ENCODE measurements at places on chromosomes 4 and X.

- DNase-seq = no peak
Observed at GRCh38 chrX:133923113-133923512, 62.3 kb downstream of the GPC3 start.

GRCh38 chrX:68681443-68681941 lies 34.0 kb downstream of the STARD8 start:
- no peak for DNase-seq

DNA sequence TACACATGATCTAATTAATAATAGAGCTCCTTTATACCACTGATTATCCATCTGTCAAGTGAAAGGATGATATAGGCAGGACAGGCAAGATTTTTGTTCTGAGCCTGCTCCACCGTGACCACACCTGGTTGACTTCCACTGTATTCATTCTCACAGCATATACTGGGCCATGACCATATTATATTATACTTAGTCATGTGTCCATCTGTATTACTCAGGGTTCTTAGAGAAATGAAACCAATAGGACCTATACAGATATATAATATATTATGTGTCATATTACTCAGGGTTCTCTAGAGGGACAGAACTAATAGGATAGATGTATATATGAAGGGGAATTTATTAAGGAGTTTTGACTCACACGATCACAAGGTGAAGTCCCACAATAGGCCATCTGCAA lies 675.1 kb downstream of the GRXCR1 start:
- no peak for DNase-seq

DNA sequence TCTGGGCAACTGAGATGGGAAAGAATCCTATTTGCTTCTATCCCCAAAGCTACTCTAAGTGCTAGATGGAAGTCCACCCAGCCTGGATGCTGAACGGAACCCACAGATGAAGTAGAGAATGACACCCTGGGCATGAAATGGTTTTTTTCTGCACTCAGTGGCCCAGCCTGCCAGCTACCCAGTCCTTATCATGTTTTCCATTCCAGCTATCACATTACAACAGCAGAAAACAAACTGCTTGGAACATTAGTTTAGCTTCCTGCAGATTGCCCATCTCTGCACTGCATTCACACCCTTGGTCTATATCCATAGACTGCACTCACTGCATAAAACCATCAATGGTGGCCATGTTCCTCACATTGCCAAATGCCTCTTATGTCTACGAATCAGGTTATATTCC lies 79.1 kb downstream of the NYX start:
- DNase-seq = no peak

DNA sequence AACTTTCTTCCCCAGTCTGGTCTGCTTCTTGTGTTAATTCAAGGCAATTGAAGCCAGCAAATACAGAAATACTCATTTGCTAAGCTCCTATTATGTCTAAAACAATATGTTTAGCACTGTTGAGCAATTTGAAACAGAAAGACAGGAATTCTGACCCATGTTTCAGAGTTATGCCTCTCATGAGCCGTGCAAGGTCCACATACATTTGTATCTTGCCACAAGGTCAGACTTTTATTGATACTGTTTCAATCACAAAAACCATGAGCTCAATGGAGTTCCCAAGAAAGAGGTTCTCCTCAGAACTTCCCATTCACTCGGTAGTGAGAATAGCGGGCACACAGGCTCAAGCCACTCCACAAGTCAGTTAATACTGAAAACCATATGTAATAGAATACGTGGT lies 47.6 kb upstream of the SPRY1 start:
- no peak for DNase-seq

Data from stimulated activated CD8-positive, alpha-beta memory T cell treated with anti-CD3 and anti-CD28 coated beads, Interleukin-7, amount 100 ng/mL, for 48 hours (primary cell).